Fibroblast of lung (primary cell): ENCODE measurements at places on chromosomes 3 and 15. TPM values are rescaled to one million over a fixed set of nuclear protein-coding genes. Genes with fewer than 3 reads are reported as not detected.

Gene EPHA3
- 0.26 and 0.99 TPM in 2 replicates for total RNA-seq

Gene ZBED2
- not detected in 2 replicates for total RNA-seq

Gene KLHL6
- not detected in 2 replicates for total RNA-seq

Gene ZNF662
- total RNA-seq = 3.3 and 5.6 TPM in 2 replicates

Gene CHST13
- total RNA-seq = under 0.01 TPM in 2 replicates

Gene TTLL13
- total RNA-seq = under 0.01 TPM in 1 of 2 replicates, not detected in the other
